ENCODE measurements at places on chromosomes 7 and 10.

DNA sequence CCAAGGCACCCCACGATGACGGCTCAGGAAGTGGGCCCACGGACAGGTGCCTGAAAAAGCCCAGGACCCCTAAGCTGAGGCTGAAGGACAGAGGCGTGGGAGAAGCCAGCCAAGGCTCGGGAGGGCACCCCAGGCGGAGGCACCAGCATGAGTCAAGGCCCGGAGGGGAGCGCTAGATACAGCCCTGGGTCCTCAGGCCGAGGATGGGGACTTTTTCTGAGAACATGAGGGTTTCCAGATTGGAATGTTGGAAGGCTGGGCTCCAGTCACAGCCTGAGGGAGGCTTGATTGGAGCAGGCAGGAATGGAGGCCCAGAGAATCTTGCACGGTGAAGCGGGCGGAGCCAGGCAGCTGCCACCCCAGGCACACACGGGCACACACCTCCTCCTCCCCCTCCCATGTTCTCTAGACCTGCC is 19.0 kb upstream of the ELFN1 start:
- DNase-seq: no peak

DNA sequence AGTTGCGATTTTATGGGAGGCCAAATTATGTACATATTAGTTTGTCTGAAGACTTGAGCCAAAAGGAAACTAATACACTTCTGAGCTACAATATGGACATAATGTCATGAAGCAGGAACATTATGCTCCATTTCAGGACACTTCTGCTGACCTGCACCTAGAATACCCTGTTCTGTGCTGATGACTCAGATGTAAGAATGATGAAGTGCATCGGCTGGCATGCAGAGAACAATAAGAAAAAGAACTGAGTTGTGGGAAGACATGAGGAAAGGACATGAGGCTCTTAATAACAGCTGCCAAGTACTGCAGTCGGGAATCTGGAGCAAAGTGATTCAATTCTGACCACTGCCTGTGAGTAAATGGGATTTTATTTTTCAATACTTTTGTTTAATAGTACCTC is 192.9 kb upstream of the VSTM2A start:
- no peak for DNase-seq

- DNase-seq: no peak
Observed at GRCh38 chr10:112983444-112984056, 33.5 kb downstream of the TCF7L2 start.

DNA sequence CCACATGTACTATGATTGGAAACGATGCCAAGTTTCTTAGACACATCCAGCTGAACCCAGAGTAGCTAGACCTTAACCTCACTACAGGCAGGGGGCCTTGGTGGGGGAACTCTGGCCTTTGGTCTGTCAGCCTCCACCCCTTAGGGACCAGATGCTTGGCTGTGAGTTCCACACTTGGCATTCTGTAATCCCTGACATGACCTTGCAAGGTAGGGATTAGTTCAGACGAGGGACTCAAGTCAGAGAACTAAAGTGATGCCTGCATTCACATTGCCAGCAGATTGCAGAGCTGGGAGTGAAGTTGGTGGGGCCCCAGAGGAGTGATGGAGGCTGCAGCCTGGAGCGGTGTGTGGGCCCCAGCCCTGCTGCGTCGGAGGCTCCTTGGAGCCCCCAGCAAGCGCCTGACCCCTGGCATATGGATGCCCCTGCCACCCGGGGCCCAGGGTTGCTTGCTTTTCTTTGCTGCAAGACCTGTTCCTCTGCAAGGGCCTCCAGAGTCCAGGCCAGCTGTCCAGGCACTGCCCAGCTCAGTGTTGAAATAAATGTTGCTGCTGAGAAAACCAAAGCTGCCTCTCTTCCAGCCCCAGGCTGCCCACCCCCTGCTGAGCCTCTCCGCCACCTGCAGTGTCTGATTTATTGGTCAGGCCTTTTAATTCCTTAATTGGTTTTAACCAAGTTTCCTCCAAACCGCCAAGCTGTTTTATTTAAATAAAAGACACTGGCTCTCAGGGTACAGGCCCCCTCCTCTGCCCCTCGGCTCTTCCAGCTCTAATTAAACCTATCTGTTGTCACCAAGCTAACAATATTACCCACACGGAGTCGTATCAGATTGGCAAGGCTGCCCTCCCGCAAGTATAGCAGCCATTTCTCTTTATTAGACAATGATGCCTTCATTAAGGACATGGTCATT is 4.7 kb downstream of the NPTX2 start:
- no peak for DNase-seq

- no peak for DNase-seq
Observed at GRCh38 chr10:127855591-127855881, 37.2 kb downstream of the CLRN3 start.

DNA sequence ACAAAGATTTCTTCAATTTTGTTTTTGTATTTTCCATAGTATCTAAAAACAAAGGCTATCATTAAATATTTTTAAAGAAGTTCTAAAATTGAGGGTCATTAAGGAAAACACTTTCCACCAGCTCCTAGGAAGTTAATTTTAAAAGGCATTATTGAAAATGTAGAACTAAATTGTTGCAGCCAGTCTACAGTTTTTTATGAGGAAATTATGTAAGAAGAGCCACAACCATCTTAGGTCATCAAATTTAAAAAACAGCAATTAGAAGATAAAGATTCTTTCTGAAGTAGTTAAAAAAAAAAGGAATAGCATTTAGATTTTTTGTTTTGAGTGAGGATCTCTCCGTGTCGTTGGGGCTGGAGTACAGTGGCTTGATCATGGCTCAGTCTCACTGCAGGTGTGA is 161.7 kb downstream of the NRBF2 start:
- DNase-seq: no peak

DNA sequence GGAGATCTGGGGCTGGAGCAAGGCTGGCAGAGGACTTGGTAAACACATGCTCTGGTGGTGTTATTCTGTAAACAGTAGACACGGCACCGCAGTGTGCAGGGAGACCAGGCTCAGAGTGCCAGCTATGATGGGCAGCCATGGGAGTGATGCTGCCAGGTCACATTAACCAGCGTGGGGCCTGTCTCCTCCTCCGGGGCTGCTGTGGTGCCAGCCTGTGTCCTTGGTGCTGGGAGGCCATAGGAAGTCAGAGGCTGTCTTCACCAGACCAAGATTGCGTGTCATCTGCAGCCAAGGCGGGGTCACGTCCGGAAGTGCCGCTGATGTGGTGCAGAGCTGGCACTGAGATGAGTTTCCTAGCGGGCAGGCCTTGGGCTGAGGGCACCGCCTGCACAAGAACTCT is 236.0 kb downstream of the GLRX3 start:
- DNase-seq: no peak

DNA sequence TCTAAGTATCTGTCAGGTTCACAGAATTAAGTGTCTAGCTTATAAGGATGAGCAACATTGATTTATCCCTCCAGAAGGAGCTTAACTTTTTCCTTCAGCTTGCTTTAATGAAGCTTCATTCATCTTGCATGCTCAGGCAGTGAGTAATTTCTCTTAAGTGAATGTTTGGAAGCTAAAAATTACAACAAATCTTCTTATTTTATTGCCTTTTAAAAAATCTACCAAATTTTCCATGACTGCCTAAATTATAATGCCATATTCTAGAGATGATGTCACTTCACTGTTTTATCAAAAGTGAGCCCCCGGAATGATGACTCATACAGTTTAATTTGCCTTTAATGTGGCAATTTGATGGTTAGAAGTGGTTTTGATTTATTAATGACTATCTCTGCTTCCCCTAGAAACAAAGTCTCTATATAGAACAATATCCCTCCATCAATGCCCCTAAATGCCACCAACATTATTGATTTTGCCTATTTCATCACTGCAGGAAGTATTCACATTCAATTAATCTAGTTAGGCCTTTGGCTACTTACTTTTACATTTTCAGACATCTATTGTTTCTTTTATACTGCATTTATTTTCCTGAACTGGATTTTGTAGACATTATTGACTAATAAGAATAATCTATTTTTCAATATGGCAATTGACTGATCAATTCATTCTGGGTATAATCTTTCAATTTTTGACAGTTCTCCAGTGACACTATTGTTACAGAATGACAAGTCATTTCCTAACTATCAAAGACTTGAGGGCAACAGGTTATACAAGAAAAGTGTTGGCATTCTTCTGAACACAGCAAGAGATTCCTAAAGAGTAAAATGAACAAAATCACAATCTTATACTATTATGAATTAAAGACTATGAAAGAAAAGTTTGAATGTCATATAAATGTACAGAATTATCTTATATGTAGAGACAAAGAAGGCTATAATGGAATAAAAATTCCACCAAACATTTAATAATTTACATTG is 139.3 kb upstream of the ODAD2 start:
- DNase-seq: no peak

GRCh38 chr10:62147425-62147824 is 121.2 kb downstream of the RTKN2 start:
- no peak for DNase-seq

Data from activated T-cell treated with anti-CD3 and anti-CD28 coated beads for 48 hours (primary cell).